ENCODE measurements at places on chromosomes 5 and 9.

- DNase-seq, result no peak
These were observed 8.0 kb upstream of the DCP2 start for GRCh38 chr5:112968411-112969106.

- DNase-seq, result no peak
These were observed 84.6 kb downstream of the ANKRD55 start for GRCh38 chr5:56148453-56148971.

- DNase-seq, result no peak
These were observed 71.1 kb downstream of the EHMT1 start for GRCh38 chr9:137689745-137690529.

- DNase-seq, result no peak
These were observed 3.7 kb downstream of the BAAT start for GRCh38 chr9:101381118-101381517.
